HCT116 (cell line): ENCODE measurements at places on chromosomes 1 and 21.

- DNase-seq = no peak
These were observed 251.2 kb downstream of the TRABD2B start for GRCh38 chr1:47745715-47746609.

DNA sequence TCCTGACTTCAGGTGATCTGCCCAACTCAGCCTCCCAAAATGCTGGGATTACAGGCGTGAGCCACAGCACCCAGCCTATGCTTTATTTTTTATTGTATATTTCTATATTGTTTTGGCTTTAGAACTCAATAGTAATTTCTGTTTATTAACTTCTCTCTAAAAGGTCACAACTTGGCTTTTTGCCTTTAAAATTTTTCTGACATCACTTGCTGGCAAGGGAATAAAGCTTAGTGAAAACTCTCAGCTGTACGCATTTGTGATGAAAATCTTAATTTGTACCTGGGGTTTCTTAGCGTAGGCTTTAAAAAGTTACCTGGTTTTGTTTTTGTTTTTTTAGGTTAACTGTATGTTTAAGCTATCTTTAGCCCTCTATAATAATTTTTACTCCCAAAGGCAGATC lies 36.2 kb downstream of the B3GALNT2 start:
- no peak for DNase-seq

- no peak for DNase-seq
These were observed 174.1 kb upstream of the EDN2 start for GRCh38 chr1:41658431-41659158.

- no peak for DNase-seq
These were observed 18.8 kb downstream of the RGS13 start for GRCh38 chr1:192654591-192655251.

DNA sequence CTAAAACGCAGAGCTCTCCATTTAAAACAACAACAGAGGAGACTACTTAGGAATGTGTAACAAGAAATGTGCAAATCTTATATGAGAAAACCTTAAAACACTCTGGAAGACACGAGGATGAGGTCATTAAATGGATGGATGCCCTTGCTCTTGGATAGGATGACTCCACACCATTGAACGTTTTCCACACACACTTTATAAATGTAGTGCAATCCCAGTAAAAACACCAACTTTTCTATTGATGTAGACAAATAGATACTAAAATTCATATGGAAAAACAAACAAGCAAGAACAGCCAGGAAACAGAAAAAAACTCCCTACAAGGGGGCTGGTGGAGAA lies 18.4 kb upstream of the COL6A1 start:
- no peak for DNase-seq

DNA sequence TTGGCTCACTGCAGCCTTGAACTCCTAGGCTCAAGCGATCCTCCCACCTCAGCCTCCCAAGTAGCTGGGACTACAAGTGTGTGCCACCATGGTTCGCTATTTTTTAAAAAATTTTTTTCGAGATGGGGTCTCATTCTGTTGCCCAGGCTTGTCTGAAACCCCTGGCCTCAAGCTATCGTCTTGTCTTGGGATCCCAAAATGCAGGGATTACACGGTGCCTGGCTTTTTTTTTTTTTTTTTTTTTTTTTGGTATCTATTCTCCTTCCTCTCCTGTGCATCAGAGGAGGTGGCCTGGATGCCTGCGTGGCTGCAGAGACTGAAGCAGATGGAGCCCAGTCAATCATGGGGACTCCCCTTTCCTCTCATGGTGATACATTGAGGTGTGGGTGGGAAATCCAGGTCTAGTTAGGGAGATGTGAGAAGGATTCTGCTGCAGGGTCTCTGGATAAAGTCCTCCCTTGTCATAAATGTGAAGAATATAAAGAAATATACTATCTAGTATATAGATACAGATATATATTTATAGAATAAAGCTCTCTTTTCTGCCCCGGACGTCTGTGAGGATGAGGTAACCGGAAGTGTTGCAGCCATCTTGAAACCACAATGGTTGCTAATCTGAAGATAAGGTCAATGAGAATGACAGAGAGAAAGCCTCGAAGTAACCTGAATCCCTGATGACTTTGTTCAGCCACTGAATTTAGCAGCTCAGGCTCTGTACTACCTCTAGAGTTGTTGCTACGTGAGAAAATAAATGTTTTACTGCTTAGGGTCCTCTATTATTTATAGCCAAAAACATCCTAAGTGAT lies 19.5 kb upstream of the RGSL1 start:
- no peak for DNase-seq

DNA sequence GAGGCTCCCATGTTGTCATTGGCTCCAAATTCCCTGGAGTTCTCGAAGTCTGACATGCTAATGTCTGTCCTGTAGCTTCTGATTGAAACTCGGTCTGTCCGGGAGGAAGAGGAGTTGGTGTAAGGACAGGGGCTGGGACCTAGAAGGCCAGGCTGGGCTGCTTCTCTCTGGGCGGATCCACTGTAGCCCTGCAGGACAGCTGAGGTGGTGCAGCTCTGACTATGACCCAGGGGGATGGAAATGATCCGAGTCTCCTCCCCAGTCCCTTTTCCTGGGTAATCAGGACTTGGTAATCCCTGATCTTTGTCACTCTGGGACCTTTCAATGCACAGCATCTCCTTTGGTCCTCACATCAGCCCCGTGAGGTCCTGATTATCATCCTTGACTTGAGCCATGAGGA lies 10.0 kb upstream of the FCMR start:
- no peak for DNase-seq

- DNase-seq = no peak
These were observed 135.9 kb downstream of the TPR start for GRCh38 chr1:186239171-186239570.

GRCh38 chr1:71303617-71304041 lies 222.8 kb upstream of the ZRANB2 start:
- no peak for DNase-seq

- no peak for DNase-seq
These were observed 172.7 kb downstream of the TGFBR3 start for GRCh38 chr1:91712981-91713841.

DNA sequence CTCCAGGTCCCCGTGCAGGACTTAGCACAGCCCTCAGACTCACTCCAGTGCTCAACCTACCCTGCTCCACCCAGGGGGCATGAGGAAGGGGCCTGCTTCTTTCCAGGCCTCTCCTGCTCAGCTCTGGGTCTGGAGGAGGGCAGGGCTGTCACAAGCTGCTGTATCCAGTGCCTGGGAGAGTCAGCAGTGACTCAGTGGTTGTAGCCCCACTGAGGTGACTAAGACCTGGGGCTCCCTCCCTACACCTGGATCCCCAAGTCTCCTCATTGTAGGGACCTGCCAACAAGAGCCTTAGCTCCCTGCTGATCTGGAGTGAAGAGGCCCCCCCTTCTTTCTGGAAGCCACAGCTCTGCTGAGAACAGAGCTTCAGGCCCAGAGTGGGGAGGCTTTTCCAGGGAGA lies 36.1 kb upstream of the FAM131C start:
- DNase-seq = no peak

DNA sequence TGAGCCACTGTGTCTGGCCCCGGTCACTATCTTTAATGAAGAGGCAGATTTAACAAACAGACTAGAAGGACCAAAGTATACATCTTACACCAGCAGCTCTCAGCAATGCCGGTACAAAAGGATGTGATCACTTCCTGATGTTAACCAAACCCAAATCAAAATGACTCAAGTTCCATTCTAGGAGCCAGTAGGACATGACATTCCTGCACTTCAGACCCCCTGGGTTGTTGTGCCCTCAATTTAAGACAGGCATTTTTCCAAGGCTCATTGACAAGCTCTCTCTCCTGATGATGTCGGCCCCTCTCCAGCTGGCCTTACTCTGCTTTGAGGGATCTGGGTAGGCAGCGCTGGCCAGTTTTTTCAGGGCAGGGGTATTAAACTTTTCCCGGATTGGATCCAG lies 35.1 kb downstream of the YARS1 start:
- DNase-seq = no peak

- peak; percentile 22 for DNase-seq
These were observed 14.1 kb downstream of the DDAH1 start for GRCh38 chr1:85450832-85451231.

- DNase-seq = no peak
These were observed 876 bp downstream of the DENND2C start for GRCh38 chr1:114668784-114669561.

DNA sequence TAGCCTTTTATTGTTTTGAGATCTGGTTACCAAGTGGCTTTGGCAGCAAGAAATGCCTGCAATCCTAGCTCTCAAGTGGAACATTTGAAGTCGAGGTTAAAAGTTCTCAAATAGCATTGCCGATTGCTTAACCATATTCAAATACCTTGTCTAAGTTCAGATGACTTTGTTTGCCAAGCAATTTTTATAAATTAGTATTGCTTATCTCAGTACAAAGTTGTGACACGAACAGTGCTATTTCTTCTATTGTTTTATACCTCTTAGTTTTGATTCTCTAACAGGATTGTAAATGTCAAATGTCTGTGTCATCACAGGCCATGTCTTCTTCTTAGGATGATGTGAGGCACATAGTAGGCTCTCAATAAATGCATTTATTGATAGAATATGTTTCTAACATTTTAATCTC lies 633.3 kb downstream of the PTPRC start:
- no peak for DNase-seq

DNA sequence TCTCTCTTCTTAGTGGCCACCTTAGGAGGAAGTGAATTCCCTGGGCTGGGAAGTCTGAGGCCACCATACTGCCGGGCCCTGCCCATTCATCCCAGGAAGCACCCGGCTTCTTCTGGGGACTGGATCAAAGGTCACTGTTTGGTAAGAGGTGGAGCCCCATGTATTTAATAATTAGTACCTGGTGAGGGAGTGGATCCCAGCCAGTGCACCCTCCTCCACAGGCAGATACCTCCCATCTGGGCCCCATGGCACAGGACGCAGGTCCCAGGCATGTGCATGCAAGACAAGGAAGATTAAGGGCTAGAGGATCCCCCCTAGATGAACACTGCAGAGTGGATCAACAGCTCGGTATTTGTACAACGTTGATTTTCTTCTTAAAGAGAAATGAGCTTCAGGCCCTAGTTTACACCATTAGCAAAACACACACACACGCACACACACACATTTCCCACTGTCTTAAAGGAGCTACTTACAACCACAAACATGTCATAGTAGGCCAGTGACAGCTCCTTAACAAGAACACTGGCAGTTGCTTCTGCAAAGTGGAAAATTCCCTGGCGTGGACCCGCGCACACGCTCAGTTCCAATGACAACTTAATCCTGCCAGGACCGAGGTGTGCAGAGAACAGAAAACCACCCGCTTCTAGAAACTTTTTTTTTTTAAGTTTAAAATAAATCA lies 90.7 kb downstream of the MRPL37 start:
- no peak for DNase-seq

- DNase-seq = no peak
These were observed at the start of gene OR10Z1 for GRCh38 chr1:158604968-158605367. TSS of gene OR10Z1 (plus strand) at chr1:158605268. CDS start at chr1:158606439, 1,171 bp downstream.

GRCh38 chr1:41500378-41500777 lies 15.9 kb upstream of the EDN2 start:
- DNase-seq = no peak

GRCh38 chr1:174692313-174692712 lies 244.5 kb downstream of the GPR52 start:
- DNase-seq = peak; percentile 7
